ENCODE measurements at places on chromosomes 16 and 17.

GRCh38 chr16:49482690-49483089 is 109.1 kb downstream of the C16orf78 start:
- no peak for DNase-seq

- no peak for DNase-seq
These were observed 81.8 kb downstream of the C16orf78 start for GRCh38 chr16:49455181-49455990.

- no peak for DNase-seq
These were observed 9.9 kb downstream of the OSBPL7 start for GRCh38 chr17:47811709-47812108.

- DNase-seq = peak; percentile 26
These were observed 212.2 kb downstream of the AATF start for GRCh38 chr17:37160944-37161343.

DNA sequence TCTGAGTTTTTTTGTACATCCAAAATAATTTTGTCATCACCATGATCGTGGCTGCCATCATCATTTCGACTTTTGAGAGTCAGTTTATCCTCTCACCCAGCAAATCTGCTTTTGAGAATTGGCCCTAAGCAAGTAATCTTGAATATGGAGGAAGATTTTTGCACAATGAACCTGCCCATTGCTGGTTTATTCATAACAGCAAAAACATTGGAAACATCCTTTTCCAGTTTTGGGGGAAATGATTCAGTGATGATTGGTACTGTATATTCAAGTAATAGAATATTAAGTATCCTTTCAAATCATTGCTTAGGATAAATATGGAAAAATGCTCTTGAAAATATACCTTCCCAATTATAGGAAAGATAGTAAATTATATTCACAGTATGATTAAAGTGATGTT is 53.1 kb downstream of the PRKCA start:
- no peak for DNase-seq
